Activated CD4-positive, alpha-beta T cell treated with anti-CD3 and anti-CD28 coated beads, Interleukin-2, Interleukin-4, amounts not matched to agents 100 ng/mL and 50 ng/mL, durations not matched to agents 16 hours and 8 hours (primary cell): ENCODE measurements at places on chromosomes 12 and 14.

DNA sequence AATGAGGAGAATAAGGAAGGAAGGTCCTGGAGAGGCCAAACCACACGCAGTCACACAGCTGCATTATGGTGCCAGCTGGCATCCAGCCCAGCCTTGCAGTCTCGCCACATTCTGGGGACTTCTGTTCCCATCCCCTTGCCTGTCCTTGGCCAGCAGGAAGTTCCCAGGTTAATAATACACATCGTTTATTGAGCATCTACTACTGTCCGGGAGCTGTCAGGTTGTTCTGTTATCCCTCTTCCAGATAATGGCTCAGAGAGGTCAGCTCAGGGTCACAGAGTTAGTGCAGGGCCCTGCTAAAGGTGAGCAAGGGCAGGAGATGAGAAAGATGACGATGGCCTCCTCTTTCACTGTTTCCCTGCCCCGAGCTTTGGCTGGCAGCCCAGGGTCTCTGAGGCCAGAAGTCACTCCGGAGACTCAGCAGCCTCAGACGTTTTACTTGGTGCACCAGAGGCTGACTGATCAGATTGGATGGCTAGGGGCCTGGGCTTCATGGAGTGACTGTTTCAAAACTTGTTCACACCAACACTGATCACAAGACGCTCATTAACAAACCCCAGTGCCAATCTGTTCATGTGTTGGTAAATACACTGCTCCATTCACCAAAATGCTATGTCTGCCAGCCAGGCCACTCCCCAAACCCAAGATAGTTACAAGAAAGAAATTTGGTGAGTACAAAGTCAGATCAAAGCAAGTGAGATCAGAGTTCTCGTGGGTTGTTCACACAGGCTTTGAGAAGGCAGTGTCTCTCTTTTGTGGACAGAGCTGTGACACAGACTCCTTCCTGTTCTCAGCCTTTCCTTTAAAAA, 79.2 kb downstream of the B4GALNT3 start:
- no peak for DNase-seq

DNA sequence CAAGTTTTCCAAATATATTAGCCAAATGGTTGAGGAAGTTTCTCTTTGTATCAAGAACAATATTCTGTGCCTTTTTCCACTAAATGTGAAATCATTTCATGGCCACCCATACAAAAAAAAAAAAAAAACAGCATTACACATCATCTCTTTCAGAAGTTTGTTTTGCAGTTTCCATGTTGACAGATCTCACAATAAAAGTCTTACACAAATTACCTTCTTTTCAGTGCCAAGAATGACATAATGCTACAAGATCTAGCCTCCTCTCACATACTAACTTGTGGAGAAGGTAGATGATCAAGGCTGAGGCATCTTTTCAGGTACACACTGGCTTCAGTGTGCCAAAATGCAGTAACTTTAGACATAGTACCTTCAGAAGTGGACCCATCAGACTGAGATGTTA, 35.3 kb downstream of the PRKD1 start:
- DNase-seq = no peak

DNA sequence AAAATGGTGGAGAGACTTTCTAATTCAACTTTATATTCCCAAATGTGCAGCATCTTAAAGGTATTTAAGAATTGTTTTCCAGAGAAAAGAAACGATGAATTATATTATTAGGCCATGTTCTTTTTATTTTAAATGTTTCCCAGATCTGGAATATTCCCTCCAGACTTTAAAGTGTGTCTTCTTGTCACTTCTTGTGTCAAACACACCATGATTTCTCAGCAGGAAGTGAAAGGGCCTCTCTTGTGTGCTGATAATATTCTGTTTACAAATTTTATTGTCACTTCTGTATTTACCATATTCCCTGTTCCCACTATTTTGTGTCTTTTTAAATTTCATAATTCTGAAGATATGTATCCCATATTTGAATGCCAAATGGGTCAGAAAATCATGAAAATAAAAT, 455.0 kb upstream of the FLRT2 start:
- DNase-seq = no peak

- no peak for DNase-seq
Measured at GRCh38 chr14:33728010-33728498, 222.8 kb downstream of the EGLN3 start.

- DNase-seq = peak; percentile 25
Measured at GRCh38 chr12:2879853-2880252, 2.8 kb downstream of the RHNO1 start.

DNA sequence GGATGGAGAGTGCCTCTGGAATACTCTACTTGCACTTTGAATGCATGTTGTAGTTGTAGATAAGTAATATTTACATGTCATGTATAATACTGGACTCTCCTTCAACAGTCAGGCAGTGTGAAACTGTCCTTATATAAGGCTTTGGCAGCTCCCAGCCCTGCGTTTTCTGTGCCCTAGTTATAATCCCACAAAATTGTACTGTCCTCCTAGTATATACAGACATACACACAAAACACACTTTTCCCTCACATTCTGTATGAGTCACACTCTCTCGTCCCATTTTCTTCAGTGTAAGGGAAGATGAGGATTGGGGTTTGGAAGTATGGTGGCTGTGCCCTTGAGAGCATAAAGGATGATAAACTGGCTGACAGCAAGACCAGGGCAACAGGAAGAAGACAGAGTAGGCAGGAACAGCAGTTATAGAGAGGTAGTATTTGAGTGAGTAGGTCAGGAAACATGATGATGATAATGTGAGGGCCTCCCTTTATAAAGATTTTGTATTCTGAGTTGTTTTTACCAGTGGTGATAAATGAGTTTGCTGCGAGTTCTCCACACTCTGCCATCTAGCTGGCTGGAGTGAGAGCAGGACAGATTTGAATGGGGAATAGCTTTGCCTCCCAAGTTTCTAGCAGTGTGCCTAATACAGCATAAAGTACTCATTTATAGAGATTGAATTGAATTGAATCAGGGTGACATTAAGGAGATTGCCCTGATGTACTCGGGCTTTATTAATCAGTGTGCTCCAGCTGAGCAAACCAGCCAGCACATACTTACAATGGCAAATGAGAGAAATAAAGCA, 5.0 kb downstream of the CREBL2 start:
- DNase-seq = no peak

DNA sequence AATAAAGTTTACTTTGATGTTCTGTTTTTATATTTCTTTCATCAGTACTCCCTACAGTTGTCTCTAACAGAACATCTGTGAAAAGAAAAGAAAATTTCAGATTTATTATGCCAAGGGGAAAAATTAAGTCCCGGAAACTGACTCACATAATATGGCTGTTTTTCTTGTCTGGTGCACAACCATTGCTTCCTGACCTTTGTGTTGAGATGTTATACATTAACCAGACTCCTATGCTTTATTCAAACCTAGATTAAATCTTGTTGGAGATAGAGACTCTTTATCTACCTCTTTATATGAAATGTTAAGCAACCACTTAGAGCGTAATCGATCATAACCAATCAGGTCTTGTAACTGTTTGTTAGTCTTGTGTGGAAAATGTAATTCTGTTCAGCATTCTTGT, 37.6 kb upstream of the BICD1 start:
- no peak for DNase-seq

DNA sequence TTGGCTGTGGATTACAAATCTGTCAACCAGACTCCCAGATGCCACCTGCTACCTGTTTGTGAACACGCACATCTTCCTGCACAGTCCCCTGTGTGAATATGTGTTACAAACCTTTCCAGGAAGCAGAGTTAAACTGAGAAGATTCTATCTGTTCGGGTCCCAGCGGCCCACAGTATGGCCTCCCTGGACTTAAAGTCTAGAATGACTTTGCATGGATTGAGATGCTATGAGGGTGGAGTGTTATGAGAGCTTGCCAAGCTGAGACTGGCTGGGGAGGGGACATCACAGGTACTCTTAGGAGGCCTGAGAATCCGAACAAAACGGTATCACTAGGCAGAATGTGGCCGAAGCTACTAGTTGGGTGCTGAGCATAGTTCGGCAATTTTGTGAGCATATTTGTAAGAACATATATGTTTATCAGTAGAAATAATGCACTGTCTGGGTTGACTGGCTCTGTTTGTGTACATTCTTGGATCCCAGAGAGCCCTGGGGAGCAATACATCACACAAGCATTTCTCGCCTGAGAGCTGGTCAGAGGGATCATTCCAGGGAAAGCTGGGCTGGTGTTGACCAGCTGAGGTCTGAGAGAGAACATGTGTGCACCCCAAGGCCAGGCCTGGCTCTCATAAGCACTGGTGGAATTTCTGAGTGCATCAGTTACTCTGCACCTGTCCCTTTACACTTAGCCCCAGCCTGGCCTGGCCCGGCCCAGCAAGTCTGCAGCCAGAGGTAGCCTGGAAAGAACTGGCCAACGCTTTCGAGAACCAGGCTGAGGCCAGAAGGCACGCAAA, 29.8 kb upstream of the LTBP2 start:
- no peak for DNase-seq

DNA sequence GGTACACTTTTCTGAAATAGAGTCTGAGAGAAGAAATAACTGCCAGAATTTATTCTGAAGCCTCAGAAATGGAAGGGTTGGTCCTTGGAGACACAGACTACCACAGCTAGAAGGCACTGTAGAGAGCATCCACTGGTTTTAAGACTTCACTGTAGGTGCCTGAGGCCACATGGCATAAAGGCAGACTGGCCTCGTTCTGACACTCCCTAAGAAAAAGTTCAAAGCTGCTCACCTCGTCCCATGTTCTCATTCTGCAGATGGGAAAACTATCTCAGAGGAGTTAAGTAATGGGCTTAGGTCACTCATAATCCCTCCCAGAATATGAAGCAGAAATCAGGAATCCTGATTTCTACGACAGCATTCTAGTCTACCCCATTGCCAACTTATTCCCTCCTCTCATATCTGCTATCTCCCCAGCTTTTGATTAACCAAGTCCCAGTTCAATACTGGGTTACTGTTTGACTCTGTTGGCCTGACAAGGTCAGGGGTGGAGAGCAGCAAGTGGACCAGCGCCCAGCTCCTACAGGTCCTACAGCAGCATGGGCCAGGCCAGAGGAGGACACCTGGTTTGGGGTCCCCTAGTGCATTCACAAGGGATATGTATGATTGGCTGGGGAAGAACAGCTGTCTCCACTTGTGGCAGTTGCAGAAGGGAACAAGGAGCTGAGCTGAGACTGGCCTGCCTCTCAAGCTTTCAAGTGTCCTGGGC, 3.7 kb downstream of the ITGA5 start:
- DNase-seq = no peak

GRCh38 chr14:63051301-63051700, 6.0 kb upstream of the KCNH5 start:
- DNase-seq = no peak

DNA sequence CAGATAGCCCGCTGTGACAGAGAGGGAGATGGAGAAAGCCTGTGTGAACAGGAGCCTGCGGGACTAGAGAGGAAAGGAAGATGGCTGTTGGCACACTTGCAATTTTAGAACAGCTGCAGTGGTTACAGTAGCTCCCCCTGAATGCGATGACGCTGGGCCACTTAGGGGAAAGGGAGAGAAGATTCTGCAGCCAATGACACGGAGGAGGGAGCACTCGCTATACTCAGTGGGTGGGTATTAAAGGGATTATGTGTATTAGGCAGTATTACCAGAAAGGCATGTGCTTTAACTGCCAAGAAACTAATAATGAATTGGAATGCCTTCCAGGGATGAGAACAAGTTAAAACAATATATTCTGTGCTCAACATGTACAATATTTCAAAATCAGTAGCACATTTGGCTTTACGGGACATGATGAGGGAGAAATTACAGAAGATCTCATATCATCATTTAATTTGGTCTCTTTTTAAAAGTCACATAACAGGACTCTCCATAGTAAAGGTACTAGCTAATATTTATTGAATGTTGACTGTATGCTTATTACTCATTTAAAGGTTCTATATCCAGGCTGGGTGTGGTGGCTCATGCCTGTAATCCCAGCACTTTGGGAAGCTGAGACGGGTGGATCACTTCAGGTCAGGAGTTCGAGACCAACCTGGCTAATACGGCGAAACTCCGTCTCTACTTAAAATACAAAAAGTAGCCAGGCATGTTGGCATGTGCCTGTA, 35.9 kb upstream of the FOS start:
- no peak for DNase-seq

GRCh38 chr14:54387328-54387727, 9.5 kb upstream of the CDKN3 start:
- DNase-seq = no peak

DNA sequence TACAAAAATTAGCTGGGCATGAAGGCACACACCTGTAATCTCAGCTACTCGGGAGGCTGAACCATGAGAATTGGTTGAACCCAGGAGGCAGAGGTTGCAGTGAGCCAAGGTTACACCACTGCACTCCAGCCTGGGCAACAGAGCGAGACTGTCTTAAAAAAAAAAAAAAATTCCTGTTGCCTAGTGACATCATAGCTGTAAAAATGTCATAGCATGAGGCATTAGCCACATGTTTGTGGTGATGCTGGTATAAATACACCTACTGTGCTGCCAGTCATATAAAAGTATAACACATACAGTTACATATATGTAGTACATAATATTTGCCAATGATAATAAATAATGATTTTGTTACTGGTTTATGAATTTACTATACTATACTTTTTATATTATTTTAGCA, 22.2 kb downstream of the SLC41A2 start:
- DNase-seq = no peak

GRCh38 chr12:79688376-79689060, 2.2 kb downstream of the PAWR start:
- DNase-seq = no peak

GRCh38 chr14:76329154-76329928, 46.6 kb upstream of the ESRRB start:
- no peak for DNase-seq

DNA sequence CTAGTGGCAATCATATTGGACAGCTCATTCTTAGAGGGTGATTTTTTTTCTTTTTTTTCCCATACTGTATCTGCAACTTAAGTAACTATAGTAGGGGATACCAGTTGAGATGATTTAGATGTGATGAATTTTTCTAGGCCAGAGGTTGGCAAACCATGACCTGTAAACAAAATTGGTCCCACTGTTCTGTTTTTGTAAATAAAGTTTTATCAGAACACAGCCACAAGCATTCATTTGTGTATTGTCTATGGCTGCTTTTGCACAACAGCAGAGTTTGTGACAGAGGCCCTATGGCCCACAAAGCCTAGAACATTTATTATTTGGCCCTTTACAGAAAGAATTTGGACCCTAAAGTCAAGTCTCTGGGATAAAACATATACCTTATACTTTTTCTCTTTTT, 11.4 kb downstream of the ARF6 start:
- no peak for DNase-seq

GRCh38 chr12:56488041-56488955, at the start of gene GLS2:
TSS of gene GLS2 (minus strand) at chr12:56488161. CDS start at chr12:56488118, 43 bp downstream.
- DNase-seq = peak; percentile 45

GRCh38 chr14:30582376-30582775, 23.4 kb downstream of the G2E3 start:
- DNase-seq = no peak

DNA sequence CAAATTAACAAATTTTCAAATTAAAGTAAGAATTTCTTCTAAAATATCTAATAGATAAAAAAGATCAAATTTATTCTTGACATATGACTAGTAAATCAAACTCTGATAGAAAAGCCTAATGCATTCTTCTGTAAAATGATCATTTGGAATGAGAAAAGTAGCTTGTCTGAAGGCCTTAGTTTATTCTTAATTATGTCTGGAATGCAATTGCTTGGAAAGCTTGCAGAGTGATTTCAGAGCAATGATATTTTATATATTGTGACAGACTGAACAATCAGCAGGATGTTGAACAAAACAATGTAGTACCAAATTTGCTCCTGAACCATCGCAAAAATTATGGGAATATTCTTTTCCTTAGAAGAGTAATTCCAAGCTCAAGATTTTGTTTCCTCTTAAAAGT, 789.6 kb upstream of the NOVA1 start:
- no peak for DNase-seq

- DNase-seq = no peak
Measured at GRCh38 chr14:74710480-74710879, 2.4 kb downstream of the AREL1 start.
